ENCODE measurements at places on chromosomes 1 and 21.

DNA sequence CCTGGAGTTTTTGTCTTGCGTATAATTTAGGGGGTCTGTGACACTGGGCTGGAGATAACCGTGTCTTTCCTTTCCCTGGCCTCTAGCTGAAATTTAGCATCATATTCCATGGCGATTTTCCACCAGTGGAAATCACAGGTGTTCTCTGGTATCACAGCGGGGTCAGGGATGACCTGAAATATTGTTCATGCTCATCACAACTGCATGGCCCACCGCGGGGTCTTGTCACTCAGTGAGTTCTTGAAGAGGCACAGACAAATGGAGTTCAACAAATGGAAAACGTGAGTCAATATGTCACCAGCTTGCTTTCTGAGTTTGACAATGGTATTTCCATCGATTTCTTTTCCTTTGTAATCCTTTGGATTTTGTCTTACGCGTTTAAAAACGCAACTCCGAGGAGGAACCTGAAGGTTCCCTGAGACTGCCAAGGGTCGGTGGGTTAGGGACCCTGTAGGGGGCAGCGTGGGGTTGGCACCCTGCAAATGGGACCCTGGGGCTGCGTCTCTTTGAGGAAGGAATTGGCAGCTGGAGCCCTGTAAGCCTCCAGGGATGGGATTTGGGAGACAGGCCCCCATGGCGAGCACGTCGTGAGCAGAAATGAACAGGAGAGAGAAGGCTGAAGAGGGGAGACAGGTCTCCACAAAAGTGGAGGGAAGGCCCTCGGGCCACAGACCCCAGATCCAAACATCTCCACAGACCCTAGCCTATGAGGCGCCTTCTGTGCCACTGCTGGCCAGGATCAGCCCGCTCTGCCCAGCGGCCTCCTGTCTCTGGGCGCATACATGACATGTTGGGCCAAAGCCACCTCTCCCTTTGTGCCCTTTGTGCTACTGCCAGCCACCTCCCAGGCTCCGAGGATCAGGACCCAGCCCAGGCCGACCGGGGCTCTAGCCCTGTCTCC, 32.1 kb upstream of the RUNX3 start:
- peak; percentile 69 for DNase-seq

GRCh38 chr1:69707103-69707502, 139.4 kb downstream of the LRRC7 start:
- DNase-seq = no peak

DNA sequence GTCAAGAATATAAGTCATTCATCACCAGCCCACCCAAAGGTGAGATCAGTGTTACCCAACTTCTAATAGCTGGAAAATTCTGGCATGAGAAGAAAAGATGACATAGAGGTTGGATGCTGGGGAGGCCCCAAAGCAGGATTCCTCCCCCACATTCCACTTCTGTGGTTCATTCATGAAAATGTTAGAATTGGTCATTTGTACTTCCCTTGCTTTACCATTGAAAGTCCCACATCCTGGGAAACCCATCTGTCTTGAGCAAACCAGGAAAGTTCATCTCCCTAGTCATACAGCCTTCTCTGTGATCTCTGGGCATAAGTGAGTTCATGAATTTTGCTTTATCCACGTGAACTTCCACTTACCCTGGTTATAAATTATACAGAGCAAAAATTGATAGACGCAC, 66.8 kb downstream of the SERINC2 start:
- no peak for DNase-seq

GRCh38 chr1:119027759-119028158, 39.6 kb upstream of the TBX15 start:
- DNase-seq = no peak

- DNase-seq = no peak
Measured at GRCh38 chr1:85638412-85638811, 57.9 kb downstream of the CCN1 start.

DNA sequence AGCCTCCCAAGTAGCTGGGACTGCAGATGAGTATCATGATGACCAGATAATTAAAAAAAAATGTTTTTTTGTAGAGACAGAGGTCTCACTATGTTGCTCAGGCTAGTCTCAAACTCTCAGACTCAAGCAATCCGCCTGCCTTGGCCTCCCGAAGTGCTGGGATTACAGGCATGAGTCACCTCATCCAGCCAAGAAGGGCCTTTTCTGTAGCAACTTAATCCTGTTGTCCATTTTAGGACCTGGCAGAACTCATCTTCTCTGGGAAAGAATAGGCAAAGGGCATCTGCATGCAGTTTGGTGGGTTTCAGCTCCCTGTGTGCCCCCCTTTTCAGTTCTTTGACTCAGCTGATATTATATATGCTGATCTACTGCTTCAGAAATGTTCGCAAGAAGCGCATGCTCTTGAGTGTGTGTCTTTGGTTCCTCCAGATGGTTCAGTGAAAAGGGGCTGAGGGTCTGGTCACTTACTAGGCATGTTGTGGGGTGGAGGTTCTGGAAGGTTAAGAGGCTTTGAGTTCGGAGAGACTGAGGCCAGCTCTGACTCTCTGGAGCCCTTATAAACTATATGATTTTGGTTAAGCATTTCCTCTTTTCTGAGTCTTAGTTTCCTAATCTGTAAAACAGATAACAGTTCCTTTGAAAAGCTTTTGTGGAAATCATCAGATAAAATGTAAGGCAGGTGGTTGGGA, 19.4 kb upstream of the SRSF4 start:
- DNase-seq = no peak

GRCh38 chr1:29504709-29505410, 268.5 kb downstream of the PTPRU start:
- no peak for DNase-seq

DNA sequence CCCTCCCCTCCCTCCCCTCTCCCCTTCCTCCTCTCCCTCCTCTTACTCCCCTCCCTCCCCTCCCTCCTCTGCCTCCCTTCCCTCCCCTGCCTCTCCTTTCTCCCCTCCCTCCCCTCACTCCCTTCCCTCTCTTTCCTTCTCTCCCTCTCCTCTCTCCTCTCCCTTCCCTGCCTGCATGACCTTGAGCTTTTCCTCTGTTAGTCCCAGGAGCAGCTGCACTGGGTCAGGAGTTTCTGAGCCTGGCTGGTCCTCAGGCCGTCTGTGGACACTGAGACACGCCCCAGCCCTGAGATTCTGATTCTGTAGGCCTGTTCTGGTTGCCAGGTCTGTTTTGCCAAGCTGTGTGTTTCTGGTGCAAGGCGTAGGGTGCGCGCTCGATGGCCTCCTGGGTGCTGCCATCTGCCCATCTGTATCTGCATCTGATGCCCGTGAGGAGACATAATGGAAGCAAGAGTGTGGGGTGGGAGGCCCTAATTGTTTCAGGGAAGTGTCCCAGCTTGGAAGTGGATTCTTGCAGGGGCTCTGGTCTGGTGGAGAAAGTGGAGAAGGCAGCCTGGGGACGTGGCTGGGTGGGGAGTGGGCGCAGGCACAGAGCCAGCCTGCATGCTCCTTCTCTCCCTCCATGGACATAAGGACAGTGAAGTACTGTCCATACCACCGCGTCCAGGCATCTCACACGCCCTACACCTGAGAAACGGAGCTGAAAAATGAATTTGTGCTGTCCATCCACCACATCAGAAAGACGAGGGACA, 97.2 kb downstream of the WDR4 start:
- DNase-seq = peak; percentile 74

- peak; percentile 59 for DNase-seq
Measured at GRCh38 chr1:53606651-53607051, 132.3 kb downstream of the GLIS1 start.

GRCh38 chr1:18653916-18654315, 23.3 kb downstream of the PAX7 start:
- no peak for DNase-seq

- no peak for DNase-seq
Measured at GRCh38 chr1:1543706-1544099, 3.3 kb upstream of the TMEM240 start.

GRCh38 chr1:78630600-78630999, 10.4 kb downstream of the IFI44L start:
- DNase-seq = no peak

DNA sequence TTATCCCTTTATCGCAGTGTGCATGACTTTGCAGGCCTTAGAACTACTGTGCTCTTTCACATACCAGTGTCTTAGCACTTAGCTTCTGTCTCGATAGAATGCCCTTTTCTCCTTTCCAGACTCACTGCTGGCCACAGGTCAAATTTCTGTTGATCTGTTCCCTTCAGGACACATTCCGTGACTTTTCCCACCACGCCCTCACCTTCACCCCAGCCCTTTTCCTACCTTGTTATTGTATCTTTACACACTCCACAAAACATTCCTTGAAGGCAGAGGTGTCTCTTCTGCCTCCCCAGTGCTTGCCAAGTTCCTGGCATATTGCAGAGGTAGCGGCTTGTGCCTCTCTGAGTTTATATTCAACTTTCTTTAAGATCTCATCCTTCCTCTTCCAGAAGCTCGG, 3.7 kb upstream of the IGSF9 start:
- DNase-seq = peak; percentile 6

DNA sequence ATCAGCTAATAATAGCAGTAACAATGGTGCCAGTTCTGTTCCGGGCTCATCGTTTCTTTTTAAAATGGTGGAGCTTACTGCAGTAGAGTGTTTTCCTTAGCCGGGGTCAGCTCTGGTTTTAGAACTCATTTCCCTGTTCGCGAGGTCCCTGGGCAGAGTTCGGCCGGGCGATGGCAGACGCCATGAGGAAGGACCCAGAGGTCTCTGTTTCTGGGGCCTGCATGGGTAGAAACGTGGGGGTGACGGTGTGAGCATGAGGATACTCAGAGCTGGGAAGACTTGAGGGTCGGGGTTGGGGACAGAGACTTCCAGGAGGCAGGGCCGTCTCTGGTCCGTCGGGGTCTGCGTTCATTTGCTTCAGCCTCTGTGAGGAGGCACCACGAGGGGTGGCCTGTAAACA, 38.8 kb downstream of the PRKCZ start:
- no peak for DNase-seq

GRCh38 chr1:74652711-74653139, 20.9 kb downstream of the ERICH3 start:
- peak; percentile 56 for DNase-seq

DNA sequence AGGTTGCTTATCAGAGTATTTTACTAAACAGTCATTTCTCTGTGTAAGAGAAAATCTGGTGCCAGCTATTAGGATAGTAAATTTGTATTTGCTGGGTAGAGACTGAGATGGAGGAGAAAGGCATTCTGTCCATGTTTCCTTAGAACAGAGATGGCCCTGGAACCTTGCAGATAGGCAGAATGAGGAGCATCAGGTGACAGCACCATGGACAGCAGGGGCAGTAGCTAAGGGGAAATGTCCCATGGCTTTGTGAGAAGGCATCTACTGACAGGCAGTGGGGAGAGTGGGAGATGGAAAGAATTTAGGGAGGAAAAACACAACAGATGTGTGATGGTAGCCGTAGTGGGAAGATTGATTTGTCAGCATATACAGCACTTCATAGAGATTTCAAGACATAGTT, 105.0 kb downstream of the PRRX1 start:
- no peak for DNase-seq

DNA sequence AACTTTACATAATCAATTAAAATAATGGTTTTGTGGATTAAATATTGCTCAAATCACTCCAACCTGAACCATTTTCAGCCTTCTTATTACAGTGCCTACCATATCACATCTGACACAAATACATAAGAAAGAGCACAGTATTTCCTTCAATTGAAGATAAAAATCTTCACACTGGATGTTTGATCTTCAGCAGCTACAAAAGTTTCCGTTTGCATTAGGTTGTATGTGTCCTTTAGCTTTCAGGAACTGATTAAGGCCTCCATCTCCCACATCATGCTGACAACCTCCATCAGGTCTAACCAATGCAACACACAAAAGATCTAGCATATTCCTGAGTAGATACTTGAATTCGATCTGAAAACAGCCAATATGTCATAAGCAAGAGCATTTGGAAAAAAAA, 195.1 kb upstream of the NR5A2 start:
- DNase-seq = no peak

DNA sequence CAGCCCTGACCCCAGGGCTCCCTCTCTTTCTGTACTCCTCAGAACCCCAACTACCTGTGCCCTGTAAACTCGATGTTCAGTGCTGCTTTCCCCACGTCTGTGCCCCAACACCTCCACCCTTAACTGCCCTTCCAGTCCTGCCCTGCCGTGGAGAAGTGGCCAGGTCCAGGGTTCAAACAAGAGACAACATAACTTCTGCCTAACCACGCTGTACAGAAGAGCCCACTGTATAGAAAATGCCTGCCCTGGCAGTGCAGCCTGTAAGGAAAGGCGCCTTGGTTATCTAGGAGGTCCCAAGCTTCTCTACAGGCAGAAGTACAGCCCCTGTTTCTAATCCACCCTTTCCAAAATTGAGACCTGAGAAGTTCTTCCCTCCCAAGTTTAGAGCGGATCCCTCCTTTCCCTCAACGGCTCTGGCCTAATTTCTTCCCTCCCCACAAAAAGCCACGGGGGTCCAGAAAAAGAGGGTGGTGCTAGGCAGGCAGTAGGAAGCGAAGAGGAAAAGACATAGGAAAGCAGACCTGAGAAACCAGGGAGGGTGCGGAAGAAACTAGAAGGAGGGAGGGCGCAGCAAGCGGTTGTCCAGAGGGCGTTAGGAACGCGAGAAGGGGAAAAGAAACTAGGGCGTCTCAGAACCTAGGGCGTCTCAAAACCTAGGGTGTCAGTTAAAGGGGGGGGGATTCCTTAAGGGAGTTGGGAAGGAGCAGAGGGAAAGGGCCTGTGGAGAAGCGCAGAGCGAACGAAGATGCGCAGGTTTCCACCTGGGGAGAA, 3.2 kb downstream of the DMRTA2 start:
- no peak for DNase-seq

DNA sequence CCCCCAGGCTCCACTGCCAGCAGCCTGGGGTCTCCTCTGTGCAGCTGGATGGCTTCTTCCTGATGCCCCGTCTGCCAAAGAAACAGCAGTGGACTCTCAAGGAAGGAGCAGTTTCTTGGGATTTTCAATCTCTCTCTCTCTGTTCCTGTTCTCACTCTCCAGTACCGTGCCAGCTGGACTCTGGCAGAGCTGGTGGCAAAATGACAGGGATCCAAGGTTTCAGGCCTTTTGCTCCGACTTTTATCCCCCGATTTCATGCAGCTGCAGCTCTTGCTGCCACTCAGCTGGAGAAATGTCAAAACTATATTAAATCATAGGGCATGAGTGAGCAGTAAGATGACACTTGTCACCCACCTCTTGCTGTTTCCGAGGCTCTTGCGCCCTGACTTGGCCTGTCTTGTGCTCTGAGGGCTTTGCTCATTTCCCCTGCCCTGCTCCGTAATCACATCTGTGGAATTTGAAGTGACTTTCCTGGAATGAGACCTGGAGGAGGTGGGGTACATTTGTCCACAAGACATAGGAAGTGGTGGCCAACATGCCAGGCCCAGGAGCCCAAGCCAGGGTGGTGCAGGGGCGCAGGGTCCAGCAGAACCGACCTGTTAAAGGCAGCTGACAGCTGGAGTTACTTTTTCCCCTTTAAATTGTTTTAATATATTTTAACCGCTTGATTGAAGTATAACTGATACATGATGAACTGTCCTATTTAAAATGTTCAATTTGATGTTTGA, 576.2 kb downstream of the PTPRU start:
- no peak for DNase-seq
